ENCODE measurements at places on chromosomes 7 and 10.

DNA sequence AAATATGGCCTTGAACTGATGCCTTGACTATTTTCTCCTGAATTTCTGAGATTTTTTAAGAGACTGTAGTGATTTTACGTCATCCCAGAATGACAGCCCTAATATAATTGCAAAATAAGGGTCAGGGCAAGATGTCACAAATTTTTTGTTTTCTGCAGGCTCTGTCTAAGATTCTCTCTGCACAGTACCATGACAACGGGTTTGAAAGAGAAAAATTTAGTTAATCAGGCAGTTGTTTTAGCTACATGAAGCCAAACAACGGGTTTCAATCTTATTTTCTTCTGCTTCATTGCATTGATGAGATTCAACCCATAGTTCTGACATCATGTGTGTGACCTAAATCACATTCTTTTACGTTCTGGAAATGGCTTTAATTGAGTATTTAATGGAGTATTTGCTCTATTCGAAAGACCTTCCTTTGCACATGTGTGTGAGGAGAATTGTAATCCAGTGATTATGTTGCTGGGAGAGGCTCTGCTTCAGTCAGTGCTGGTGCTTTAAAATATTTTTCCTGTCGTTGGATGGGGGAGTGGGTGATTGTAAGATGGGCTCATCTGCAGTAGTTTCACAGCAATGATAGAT is 118.0 kb upstream of the RHOBTB1 start:
- DNase-seq, result no peak

DNA sequence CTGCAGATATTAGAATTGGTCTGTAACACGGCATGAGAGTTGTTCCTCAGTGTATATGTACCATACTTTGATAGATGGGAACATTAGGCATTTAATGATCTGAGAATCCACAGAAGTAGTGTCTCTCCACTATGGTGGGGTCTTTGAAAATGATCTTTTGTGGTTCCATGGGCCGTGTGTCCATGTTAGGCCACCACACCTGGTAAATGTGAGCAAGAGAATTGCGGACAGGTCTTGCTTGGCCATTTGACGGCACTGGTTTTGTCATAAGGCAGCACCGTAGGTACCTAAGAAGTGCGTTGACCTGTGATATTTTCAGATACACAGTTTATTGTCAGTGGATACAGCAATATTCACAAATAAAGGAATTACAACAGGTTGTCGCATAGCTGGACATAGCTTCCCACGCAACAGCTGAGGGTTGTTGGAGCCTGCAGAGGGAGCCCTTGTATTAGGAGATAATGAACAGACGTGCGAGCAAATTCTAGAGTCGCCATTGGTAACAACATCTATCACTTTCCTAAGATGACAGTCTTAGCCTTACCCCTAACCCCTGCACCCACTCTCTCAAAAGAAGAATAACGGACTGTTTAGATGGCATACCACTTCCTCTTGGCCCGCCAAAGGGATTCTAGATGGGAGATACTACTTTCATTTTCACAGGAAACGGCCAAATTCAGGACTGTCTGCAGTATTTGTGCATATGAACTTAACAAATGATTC is 111.4 kb downstream of the COL28A1 start:
- peak; percentile 87 for DNase-seq

- peak; percentile 56 for DNase-seq
Observed at GRCh38 chr7:153835103-153835502, 217.1 kb upstream of the DPP6 start.

DNA sequence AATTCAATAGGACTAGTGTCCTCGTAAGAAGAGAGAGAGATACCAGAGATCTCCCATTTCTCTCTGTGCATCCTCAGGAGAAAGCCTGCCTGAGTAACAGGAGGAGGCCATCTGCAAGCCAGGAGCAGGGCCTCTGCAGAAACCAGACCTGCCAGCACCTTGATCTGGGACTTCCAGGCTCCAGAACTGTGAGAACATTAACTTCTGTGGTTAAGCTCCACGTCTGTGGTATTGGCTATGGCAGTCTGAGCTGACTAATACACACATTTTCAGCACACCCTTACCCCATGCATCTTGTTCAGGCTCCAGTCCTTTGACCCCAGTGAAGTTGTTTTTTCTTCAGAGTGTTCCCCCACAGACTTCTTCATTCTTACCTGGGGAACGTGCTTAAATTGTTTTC is 3.1 kb upstream of the CRTAC1 start:
- no peak for DNase-seq

DNA sequence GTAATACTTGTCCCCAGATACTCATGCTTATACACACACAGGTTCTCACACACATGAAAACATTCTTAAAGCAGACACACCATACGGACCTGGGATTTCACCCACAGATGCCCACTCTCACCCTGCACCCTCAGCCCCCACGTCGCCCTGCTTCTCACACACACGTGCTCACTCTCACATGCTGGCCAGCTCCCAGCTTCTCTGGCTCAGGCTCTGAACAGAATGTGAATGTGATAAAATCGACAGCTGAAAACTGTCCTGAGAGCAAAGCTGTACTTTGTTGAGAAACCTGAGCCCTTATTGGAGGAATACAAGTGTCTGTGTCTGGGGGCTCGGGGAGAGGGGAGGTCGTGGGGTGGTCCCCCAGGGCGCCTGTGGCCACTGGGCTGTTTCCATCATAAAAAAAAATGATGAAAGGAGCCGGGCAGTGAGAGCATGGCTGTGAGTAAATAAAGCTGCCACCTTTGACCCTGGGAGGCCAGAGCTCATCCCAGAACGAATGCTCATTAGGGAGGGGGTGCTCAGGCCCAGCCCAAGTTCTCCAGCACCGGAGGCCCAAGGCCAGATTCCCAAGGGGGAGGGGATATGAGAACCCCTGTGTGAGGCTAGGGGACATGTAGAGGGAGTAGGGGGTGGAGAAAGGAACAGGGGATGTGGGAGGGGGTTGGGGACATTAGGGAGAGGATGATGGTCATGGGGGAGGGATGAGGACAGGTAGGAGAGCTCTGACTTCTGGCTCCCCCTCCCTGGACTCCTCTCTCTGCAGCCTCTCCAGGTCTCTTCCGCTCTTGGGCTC is 18.1 kb upstream of the TLX1 start:
- DNase-seq, result no peak
